ENCODE measurements at places on chromosomes 3 and 15.

- no peak for DNase-seq
Measured at GRCh38 chr15:78004222-78004727, 73.2 kb downstream of the TBC1D2B start.

GRCh38 chr3:152253514-152253913 is 15.2 kb upstream of the MBNL1 start:
- no peak for DNase-seq

GRCh38 chr3:151210676-151211381 is 7.8 kb upstream of the GPR171 start:
- no peak for DNase-seq

DNA sequence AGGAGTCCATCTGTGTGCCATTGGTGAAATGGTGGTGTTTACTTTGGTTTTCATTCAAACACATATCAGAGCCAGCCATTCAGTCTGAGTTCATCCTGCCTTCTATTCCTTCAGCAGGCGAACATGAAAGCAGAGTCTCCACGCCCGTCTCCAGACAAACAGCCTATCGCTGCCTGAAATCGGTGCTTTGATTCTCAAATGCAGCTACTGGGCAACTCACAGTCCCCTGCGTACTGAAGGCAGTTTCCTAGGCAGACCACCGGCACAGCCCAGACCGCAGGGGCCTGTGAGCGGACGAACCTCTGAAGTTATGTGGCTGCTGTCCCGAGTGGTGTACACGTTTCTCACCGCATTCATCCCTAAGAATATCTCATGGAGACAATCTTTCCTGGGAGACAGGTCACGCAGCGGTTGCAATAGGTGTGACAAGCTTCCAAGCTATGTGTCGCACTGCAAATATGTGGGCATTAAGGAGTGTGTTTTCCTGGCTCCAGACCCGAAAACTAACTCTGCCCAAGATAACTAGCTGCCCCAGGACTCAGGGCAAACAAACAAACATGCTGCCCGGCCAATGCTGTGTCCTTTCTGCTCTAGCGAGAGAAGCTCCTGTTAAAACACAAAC is 16.9 kb upstream of the RYR3 start:
- peak; percentile 37 for DNase-seq

DNA sequence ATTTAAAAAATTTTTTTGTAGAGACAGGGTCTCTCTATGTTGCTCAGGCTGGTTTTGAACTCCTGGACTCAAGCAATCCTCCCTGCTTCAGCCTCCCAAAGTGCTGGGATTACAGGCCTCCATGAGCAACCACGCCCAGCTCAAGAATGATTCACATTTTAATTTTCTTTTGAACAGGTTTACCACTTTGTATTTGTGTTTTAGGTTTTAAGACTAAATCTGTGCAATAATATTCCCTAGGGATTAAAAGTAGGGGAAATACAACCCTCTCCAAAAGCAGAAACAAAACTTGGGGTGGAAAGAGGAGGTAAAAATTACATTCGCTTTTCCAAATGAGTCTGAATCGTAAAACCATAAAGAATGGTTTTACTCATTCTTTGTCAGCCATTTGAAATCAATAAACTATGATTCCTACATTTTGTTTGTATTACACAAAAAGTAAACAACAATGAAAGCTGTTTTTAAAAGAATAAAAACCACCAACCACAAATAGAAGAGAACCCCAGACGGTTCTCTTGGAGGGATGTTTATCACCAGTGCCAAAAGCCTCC is 37.8 kb downstream of the SLC24A1 start:
- no peak for DNase-seq

GRCh38 chr3:51715977-51716294 is 9.1 kb downstream of the GRM2 start:
- no peak for DNase-seq

DNA sequence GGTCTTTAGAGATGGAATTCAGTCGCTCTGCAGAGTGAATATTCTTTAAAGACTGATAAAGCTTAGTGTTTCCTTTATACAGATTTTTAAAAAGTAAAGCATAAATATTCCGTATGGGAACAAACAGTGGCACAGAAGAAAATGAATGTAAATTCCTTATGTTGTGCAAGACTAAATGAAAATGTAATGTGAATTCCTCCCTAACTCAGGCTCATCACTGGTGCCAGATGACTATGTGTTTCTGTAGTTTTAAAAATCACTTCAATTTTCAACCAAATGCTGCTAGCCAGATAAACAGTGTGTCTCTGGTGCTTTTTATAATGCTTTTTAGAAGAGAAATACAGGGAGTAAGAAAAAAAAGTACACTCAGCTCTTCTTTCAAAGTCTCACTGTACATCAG is 154.8 kb upstream of the SNTN start:
- no peak for DNase-seq

GRCh38 chr3:112635674-112636073 is 5.3 kb downstream of the CCDC80 start:
- DNase-seq: no peak

DNA sequence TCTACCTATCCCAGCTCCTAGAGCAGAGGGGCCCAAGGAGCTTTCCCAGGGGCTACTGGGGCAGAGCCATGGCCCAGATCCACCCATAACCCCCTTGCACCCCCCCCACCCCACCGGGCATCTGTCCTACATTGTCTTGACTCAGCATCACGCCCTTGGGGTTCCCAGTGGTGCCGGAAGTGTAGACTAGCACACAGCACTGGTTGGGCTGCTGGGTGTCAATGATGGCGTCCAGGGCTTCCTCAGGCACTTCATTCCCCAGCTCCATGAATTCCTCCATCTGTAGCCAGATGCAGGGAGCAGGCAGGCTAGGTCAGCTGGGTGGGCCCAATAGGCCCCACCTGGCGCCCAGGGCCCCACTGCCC is 33.2 kb downstream of the IDH3A start:
- no peak for DNase-seq
